Upper lobe of left lung (tissue), 6 donors: ENCODE measurements at places on chromosomes 7 and 10. TPM values are rescaled to one million over a fixed set of nuclear protein-coding genes. Genes with fewer than 3 reads are reported as not detected.

KNDC1 gene
- 30.3 TPM for total RNA-seq

GBX1 gene
- total RNA-seq, result not detected

GRCh38 chr7:140726281-140726680, 29.8 kb downstream of the NDUFB2 start:
- no peak for DNase-seq
- H3K4me3 ChIP-seq, result no peak overlapping the region
- peaks cover 6% of the 10 kb centered on the region for H3K4me1 ChIP-seq
- no peak overlapping the region for H3K27ac ChIP-seq
- no peaks in the 10 kb centered on the region for H3K27me3 ChIP-seq

LRMDA gene
- 24.1 TPM for total RNA-seq

DNA sequence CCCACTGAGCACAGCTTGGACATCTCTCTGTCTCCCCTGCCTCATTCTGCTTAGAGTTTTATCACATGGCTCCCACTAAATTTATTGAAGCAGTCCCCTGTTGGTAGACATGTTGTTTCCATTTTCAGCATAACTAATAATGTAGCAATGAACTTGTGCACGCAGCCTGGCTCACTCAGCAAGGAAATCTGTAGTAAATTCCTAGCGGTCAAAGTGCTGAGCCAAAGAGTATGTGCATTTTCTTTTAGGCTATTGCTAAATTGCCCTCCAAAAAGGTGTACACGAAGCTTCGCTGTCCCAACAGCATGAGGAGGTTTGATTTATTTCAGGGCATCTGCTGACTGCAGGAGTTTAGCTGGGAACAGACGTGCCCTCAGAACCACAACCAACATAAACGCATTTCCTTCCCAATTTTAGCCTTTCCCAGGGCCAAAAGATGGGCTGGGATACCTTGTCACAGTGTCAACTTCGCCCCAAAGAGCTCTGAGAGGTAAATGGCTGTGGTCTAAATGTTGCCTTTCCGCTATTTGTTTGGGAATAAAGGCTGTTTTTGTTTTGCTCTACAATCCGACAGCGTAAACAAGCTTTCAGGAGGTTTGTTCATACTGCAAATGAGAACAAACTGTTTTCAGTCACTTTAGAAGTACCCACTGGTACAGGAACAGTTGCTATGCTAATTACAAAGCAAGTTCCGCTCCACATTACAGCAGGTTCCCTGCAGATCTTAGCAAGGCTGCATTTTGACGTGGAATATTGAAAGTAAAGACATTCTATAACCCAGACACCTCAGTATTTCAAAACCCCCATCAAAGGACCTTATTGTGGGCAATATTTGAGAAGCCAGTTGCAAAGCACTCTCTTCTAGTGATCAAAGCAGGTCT, 16.8 kb downstream of the VSIR start:
- peaks cover 81% of the 10 kb centered on the region for H3K36me3 ChIP-seq
- no peak overlapping the region for H3K4me3 ChIP-seq
- no peaks in the 10 kb centered on the region for H3K27me3 ChIP-seq
- peak overlapping the region; percentile 85 for H3K27ac ChIP-seq
- no peak for DNase-seq

DNA sequence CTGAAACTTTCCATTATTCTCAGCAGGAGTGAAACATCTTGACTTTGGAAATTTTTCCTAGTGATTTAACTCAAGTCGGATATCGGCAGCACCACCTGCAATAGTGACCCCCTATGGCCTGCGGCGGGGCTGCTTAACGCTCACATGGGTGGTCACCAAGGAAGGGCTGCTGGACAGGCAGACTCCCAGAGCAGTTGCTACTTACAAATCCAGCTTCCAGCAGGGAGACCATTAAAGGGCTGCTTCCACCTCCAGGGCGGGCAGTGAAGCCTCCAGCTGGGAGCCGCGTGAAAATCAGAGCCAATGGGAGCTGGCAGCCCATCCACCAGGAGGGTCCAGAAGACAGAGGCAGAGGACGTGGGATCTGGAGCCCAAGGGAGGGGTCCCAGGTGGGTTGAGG, 122.5 kb downstream of the MGMT start:
- H3K36me3 ChIP-seq, result no peaks in the 10 kb centered on the region
- no peak overlapping the region for H3K4me3 ChIP-seq
- H3K27ac ChIP-seq, result no peak overlapping the region
- no peak for DNase-seq
- H3K4me1 ChIP-seq, result no peaks in the 10 kb centered on the region

ZNF777 gene
- 9.3 TPM for total RNA-seq

DNA sequence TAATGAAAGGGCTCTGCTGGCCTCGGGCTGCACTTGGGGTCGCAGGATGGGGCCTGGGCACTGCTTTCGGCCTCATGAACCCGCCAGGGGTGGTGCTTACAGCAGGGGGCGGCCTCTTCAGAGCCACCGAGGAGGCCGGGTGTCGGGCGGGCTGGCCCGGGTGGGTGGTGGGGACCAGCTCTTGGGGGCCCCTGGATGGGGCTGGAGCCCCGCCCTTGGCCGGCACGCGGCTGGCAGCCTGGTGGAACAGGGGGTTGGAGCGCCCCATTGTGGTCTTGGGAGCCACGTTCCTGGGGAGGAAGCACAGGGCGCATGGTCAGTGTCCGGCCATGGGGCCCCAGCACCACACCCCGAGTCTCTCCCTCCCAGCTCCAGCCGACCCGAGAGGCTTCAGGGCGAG, 8.8 kb downstream of the ADAM8 start:
- DNase-seq, result no peak
- peaks cover 40% of the 10 kb centered on the region for H3K36me3 ChIP-seq
- H3K4me1 ChIP-seq, result peaks cover 12% of the 10 kb centered on the region
- H3K27ac ChIP-seq, result no peak overlapping the region
- no peak overlapping the region for H3K4me3 ChIP-seq
